Stimulated activated CD8-positive, alpha-beta memory T cell treated with anti-CD3 and anti-CD28 coated beads, Interleukin-2, amount 100 ng/mL, for 1 hour (primary cell): ENCODE measurements at places on chromosomes 3 and 15.

DNA sequence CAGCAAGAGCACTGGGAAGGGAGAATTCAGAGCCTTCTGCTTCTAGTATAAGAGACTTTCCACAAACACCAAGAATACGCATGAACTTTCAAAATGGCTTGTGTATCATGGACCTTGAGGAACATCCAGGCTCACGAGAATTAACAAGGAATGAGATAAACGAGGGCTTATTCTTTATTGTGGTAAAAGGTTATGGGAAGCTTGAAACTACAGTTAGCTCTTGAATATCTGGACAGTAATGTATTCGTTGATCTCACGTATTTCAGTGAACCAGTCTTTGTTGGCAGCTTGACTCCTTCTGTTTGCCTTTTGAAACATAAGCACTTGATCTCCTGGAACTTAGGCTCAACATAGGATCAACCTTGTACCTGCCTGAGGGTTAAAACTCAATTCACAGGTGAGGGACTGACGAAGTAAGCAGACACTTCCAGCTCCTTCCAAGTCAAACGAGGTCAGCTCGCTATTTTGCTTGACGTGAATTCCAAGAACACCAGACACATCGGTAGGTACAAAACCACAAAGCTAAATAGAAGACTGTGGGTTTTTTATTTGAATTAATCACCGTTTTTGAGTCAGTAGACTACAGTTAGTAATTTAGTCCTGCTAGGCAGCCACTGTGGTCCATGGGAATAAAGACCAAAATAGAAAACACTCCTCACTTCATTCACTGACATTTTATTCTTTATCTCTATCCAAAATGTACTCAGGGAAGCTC is 30.8 kb downstream of the GALNT15 start:
- no peak for DNase-seq

DNA sequence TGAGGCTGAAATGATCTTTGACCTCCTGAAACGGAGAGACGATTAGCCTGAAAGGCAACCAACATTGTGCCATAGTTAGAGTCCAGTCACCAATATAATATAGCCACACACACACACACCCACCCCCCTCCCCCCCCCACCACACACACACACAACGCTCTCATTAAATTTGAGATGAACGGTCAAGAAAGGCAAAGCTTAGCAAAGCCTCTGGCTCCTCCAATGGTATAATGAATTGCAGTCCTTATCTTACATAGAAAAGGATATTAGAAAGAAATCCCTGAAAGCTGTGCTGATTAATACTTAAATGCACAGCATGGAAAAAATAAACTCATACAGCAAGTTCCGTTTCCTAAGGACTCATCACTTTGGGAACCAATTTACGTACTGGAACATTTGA is 876 bp upstream of the ZNF385D start:
- no peak for DNase-seq

DNA sequence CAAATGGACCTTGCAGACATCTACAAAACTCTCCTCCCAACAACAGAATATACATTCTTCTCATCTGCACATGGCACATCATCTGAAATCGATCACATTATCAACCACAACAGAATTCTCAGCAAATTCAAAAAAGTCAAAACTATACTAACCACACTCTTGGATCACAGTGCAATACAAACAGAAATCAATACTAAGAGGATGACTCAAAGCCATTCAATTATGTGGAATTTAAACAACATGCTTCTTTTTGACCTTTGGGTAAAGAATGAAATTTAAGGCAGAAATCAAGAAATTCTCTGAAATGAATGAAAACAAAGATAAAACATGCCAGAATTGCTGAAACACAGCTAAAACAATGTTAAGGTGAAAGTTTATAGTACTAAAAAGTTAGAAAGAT is 358.1 kb downstream of the NSUN3 start:
- no peak for DNase-seq

- DNase-seq, result peak; percentile 4
These were observed 48.7 kb upstream of the CRTC3 start for GRCh38 chr15:90481023-90481422.

- DNase-seq, result no peak
These were observed 4.3 kb downstream of the PROS1 start for GRCh38 chr3:93969443-93969842.

DNA sequence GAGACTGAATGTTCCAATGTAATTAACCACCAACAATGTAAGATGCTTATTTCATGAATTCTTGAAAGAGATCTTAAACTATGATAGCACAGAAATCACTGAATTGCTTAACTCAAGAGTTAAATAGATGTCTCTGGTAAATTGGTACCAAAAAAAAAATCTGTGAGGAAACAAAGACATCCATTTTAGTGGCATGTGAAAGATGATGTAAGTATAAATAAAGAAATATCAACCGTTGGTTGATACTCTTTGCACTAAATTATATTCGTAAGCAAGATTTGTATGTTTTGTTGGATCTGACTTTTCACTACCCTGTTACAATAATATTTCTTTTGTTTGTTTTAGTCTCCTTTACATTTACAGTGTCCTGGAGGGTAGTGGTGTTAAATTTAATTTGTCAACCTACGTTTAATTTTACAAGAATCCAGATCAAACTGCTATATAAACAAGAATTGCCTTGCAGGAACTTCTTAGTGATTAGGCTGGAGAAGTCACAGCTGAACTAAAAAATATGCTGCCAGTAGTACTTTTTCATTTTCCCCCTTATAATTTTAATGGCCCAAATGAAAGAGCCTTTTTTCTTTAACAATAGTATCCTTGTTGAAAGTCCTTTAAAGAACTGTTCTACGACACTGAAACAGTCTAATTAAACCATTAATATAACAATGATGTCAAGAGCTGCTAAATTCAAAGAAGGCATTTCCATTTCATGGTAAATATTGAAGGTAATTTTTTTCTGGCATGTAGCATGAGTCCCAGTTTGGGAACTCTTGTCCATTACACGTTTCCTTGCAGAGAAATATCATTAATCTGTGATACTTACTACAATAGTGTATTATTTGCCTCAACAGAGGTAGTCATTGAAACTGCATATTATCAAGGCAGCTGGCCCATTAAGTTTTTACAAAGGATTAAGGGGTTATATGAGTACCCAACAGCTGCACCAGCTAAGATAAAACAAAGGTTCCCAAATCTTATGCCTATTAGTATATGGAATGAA is 109.6 kb upstream of the PHLDB2 start:
- no peak for DNase-seq

GRCh38 chr3:46902188-46902631 is 24.7 kb downstream of the PTH1R start:
- DNase-seq, result no peak
